CD14-positive monocyte (primary cell): ENCODE measurements at places on chromosomes 2 and 18. TPM values are rescaled to one million over a fixed set of nuclear protein-coding genes. Genes with fewer than 3 reads are reported as not detected.

Gene UGT1A9
- not detected for polyA plus RNA-seq

Gene HOXD9
- polyA plus RNA-seq, result not detected

Gene TMEM247
- not detected for polyA plus RNA-seq

Gene CD226
- polyA plus RNA-seq, result 1.1 TPM

Gene TLX2
- not detected in 2 replicates for polyA plus RNA-seq

Gene KCTD1
- 0.40 and 0.57 TPM in 2 replicates for polyA plus RNA-seq

Gene ERMN
- not detected for polyA plus RNA-seq
